T-helper 22 cell (primary cell): ENCODE measurements at places on chromosomes 4 and X.

- peak; percentile 47 for DNase-seq
Observed at GRCh38 chrX:150546711-150547153, 21.7 kb upstream of the MTM1 start.

GRCh38 chr4:84865600-84865999 lies 100.9 kb downstream of the WDFY3 start:
- DNase-seq: no peak

DNA sequence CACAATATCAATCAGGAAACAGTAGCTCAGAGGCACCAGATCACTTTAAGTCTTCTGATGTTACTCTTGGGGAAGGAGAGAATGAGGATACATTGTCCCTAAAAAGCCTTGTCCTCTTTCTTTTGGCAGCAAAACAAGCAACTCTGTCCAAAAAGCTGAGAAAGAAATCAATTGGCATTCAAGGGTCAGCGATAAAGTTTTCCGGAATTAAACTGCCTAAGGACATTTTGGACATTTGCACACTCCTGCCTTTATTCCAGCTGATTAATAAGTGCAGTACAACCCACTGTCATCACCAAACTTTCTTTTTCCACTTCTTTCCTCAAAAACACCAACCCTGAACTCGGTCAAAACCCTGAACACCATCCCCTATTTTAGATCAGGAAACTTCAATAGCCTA lies 85.8 kb upstream of the FAM9A start:
- DNase-seq: no peak

- no peak for DNase-seq
Observed at GRCh38 chr4:120927801-120928409, 5.4 kb upstream of the PRDM5 start.

- DNase-seq: no peak
Observed at GRCh38 chr4:97500423-97500822, 642.9 kb downstream of the STPG2 start.

- DNase-seq: no peak
Observed at GRCh38 chr4:4320528-4320927, 30.5 kb downstream of the ZBTB49 start.

GRCh38 chrX:100696699-100697351 lies 35.1 kb downstream of the SYTL4 start:
- DNase-seq: no peak

DNA sequence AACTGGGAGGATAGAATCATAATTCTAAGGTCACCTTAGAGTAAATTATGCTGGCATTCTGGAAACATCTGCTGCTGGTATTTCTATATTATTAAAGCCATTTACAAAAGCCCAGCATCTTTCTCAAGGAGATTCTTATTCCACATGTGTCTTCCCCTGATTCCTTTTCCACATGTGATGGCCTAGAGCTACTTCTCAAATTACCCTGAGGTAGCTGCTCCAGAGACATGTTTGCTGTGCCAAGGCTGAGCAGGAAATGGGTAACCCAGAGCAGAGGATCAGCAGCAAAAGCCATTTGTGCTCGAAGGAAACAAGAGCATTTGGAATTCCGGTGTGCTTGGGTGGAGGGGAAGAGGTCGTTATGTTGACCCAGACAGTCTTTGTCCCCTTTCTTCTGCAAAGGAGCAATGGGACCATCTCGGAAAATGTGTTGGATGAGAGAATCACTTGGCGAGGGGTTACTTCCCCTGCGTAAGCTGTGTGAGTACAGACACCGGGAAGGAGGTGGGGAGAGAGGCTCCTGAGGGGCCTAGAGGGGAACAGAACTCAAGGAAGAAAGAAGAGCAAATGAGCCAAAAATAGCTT lies 24.6 kb downstream of the TSC22D3 start:
- DNase-seq: no peak

GRCh38 chr4:54574500-54574899 lies 83.3 kb upstream of the KIT start:
- DNase-seq: no peak

DNA sequence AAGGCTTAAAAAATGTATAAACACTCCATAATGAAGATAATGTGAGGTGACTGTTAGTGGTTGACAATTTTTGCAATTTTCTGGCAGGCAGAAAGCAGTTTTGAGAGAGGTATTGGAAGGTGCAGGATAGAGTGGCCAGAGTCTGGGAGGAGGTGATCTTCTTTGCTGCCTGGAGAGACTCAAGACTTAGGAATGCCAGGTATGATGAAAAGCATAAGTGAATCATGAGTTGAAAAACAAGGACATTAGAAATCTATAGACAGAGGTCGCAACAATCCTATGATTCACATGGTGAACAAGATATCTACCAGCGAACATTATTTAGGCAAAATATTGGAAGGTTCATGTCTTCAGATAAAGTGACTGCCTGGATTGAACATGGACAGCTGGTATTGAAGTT lies 118.5 kb downstream of the CFAP299 start:
- DNase-seq: no peak

DNA sequence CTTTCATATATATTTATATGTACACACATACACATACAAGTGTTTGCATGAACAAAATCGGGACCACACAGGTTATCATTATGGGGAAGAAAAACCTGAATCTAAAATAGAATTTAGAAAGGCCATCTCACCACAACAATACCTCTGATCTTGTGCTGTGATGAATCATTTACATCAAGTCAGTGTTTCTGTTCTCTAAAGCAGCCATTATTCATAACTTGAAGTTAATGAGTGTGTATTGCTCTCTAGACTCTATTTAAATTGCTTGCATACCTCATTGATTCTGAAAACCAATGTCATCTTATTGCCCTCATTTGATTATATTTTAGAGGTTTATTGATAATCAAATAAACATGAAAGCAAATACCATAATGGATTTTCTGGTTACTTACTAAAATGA lies 71.6 kb downstream of the FAM114A1 start:
- no peak for DNase-seq

- no peak for DNase-seq
Observed at GRCh38 chr4:108334031-108334430, 165.3 kb upstream of the LEF1 start.

GRCh38 chrX:72307646-72308051 lies 1.9 kb upstream of the CITED1 start:
- DNase-seq: no peak

DNA sequence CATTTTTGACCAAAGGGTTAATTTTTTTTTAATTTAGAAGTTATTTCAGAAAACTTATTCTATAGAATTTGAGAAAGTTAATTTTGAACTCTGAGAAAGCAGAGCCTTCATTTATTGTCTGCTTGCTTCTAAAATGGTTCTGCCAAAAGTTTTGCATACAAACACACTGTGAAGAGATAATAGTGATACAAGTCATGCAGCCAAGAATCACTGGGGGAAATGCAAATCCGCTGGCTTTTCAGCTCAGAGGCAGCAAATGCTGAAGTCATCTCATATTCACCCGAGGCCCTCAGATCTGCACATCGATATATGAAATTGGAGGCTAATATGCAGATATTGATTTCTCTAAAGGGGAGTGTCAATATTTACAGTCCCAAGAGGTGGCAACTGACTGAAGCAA lies 186.2 kb downstream of the KIT start:
- DNase-seq: no peak

DNA sequence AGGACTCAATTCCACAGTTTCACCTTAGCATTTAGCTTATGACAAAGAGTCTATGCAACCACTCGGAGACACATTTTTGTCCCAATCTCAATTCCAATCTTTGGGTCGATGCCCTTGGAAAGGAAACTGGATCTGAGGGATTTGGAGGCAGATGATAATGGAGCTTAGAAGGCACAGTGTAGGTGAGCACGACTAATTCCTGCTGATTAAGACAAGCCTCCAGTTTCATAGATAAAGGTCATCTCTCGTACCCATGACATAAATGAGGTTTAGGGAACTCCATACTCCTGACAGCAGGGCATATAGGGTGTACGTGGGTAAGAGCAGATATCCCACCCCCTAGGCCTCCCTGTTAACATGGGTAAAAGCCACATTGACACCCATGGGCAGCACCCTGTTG lies 24.4 kb upstream of the ZNF718 start:
- no peak for DNase-seq

- DNase-seq: no peak
Observed at GRCh38 chrX:9847071-9847470, 60.8 kb downstream of the SHROOM2 start.

GRCh38 chr4:23930750-23931488 lies 41.1 kb upstream of the PPARGC1A start:
- DNase-seq: no peak

DNA sequence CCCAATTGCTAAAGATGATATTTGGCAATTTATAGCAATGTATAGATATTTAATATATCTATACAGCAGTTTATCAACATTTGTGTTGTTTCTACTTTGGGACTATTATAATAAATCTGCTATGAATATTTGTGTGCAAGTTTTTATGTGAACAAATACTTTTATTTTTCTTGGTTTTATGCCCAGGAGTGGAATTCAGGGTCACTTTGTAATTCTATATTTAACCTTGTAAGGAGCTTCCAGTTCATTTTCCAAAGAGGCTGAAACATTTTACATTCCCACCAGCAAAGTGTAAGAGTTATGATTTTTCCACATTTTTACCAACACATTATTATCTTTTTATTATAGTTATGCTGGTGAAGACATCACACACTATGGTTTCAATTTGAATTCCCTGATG lies 801.3 kb downstream of the PCDH18 start:
- no peak for DNase-seq

DNA sequence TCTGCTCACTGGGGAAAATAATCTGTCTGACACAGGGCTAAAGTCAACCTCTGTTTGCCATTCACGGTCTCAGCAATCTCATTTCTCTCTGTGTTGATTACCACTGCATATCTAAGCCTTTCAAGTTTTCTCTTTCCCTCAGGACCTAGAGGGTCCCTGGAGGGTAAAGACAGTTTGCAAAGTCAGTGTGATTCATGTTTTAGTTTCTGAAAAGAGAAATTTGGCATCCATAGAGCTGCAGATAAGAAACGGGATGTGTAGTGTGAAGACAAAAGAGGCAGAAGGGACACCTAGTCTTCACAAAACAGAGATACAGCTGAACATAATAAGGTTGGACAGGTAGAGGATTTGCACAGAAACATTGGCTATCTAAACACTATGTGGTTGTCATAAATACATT lies 34.5 kb upstream of the KDR start:
- no peak for DNase-seq

- DNase-seq: no peak
Observed at GRCh38 chr4:112099701-112100297, 45.5 kb upstream of the FAM241A start.

- DNase-seq: no peak
Observed at GRCh38 chr4:61200187-61200915, at the start of gene ADGRL3. Gene ADGRL3, plus strand, starts transcription at chr4:61200326.

DNA sequence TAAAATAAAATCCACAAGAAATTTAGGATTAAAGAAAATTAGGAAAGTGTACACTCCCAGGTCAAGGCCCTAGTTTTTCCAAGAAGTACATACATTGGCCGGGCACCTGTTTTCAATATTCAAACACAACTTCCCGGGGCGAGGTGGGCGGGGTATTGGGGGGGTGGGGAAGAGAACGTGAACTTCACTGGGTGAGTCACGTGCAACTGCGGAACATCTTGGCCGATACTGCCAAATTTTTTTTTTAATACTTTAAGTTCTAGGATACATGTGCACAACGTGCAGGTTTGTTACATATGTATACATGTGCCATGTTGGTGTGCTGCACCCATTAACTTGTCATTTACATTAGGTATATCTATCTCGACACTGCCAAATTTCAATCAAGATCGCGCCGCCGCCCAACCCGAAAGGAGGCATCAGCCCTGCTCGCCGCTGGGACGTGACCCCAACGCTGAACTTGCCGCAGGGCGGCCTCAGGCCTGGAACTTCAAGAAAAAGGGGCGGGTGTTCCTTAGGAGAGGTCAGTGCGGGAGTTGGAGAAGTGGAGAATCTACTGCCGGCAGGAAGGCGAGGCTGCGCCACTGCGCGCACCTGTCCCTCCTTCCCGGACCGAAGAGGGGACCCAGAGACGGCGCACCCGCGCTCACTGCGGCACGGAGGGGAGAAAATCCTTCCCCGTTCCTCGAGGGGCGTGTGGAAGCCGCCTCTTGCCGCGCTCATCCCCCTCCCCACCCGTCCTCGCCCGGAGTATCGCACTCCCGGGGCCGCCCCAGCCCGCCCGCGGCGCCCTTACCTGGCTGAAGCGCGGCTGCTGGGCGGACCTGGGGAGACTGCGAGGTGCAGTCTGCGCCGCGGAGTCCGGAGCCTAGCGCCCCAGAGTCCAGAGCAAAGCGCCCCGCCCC lies at the start of gene TEC:
Gene TEC (minus strand): TSS at position 883 of the 905 bp plus-strand sequence. CDS start 41,224 bp downstream, outside the sequence.
- no peak for DNase-seq

DNA sequence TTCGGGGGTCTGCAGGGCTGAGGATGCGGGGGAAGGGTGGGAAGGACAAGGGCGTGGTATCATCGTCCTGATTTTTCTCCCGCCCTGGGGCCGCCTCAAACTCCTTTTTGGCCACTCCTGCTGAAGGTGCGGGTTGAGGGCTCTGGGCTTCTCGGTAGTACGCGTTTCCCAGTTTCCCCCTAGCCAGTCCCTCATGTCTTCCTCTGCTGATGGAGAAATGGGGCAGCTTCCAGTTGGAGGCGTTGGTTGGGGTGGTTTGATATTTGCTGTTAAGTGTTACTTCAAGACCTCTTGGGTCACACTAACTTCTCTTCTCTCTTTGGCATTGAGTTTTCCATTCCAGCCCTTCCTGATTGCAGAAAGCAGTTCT lies 482 bp downstream of the GSTCD start:
- no peak for DNase-seq

DNA sequence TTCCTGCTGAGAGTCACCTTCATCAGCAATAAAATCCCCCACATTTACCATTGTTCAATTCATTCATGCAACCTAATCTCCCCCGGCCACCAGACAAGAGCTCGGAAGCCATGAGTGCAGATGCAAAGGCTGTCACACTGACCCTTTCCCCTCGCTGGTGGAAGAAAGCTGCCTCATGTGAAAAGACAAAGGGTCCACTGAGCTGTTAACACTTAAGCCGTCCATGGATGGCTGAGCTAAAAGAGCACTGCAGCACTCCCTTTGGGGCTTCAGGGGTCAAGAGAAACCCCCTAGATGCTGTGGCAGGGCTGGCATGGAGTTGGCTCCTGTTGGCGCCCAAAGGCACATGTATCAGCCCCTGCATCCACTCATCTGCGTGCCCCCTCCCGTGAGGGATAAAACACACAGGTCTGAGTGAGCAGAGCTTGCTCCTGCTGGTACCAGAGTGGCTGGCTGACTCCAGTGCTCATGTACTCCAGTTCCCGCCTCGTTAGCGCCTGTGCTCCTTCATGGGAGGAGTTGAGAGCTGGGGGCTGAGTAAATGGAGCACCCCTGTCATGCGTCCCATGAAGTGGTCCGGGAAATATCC lies 216.5 kb downstream of the PDHA2 start:
- no peak for DNase-seq

DNA sequence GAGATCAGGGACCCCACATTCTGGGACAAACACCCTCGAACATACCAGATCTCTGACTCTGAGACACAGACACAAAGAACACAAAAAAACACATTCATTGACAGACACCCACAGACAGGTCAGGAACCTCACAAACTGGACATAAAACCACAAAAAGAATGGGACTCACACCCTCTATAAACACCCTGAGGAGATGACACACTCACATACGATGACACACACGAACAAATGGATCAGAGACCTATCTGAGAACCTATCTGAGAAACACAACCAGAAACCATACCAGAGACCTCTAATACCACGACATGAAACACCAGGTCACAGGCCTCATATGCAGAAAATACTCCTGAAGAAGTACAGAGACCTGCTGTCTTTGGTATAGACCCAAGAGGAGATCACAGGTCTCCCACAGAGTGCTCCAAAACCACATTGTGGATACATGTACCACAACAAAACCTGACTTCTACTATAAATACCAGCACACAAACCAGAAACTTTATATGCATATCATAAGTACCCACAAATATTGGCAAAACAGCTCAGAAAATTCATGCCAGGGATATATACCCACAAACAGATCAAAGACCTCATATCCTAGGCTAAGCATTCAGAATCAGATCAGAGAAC lies 19.5 kb downstream of the SUV39H1 start:
- DNase-seq: no peak
